ENCODE measurements at places on chromosomes 12 and 14.

GRCh38 chr14:105436891-105437722 is 17.5 kb downstream of the MTA1 start:
- no peak for DNase-seq

GRCh38 chr12:31221551-31221945 is 104.4 kb downstream of the SINHCAF start:
- DNase-seq, result no peak

DNA sequence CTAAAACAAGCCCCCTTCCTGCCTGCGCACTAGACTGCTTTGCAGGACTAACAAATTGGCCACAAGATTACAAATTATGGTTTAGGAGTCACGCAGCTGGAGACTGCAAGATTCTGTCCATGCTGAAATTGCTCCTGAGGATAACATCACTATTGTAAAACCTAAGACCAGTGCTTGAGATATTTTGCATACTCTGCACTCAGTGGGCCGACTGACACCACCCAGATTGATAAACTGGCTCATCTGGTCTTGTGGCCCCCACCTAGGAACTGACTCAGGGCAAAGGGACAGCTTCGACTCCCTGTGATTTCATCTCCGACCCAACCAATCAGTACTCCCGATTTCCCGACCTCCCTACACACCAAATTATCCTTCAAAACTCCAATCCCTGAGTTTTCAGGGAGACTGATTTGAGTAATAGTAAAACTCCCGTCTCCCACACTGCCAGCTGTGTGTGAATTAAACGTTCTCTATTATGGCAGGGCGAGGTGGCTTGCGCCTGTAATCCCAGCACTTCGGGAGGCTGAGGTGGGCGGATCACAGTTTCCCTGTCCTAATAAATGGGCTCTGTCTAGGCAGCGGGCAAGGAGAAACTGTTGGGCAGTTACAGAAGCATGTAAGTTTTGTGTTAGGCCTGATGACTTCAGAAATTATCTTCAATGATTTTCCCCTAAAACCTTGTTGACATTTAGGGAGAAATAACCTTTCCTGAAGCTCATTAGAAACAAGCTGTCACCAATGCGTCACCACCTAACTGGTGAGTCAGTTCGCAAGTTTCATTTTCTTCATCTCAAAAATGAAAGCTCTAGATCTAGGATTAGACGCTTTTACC is 5.3 kb upstream of the UBC start:
- DNase-seq, result no peak

GRCh38 chr12:66072566-66072965 is 58.0 kb downstream of the LLPH start:
- DNase-seq, result no peak

DNA sequence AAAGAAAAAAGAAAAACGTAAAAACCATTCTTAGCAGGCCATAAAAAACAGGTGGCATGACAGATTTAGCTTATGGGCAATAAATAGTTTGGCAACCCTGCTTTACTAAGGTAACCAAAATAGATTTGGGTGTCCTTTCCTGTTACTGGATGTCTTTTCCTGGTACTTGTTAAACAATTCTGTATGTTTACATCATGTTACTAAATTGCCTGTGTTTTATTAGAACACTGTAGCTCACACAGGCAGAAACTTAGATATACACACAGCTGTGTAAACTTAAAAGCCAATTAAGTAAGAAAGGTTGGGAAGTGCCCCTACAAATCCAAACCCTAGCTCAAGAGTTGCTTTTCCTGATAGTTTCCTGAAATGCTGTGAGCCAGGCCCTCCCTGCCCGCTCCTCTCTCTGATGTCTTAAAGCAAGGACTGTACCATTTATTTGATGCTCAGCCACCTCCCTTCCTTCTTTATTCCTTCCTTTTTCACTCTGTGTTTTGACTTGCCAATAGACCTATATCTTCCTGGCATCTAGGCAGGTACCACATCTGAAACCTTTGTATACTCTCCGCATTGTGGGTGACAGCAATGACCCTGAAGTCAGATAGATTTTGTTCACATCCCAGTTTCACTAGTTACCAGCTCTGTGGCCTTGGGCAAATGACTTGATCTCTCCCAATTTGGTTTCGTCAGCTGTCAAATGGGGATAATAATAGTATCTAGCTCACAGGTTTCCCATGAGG is 3.7 kb upstream of the CAMKK2 start:
- no peak for DNase-seq

Data from muscle of leg (tissue), 16 donors.